T-helper 2 cell (primary cell): ENCODE measurements at places on chromosomes 4 and X.

GRCh38 chrX:152537373-152537772 is 86.3 kb upstream of the GABRA3 start:
- no peak for DNase-seq

DNA sequence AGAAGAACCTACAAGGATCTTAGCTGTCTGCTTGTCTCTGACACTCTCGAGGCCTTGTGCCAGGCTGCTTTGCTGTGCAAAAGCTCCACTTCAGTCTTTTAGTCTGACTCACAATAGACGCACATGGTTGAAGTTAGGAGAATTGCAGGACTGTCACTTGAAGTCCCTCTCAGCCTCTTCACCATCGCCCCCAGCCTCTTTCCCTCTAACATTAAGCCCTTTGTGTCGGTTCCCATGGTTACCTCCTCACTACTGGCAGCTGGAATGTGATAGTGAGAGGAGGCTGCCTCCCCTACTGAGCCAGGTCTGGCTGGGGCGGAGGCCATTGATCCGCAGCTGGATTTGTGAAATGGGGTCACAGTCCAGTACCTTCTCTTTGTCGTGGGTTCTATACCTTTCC is 201.8 kb downstream of the SOWAHB start:
- no peak for DNase-seq

- no peak for DNase-seq
Measured at GRCh38 chr4:169313732-169314131, 43.0 kb upstream of the SH3RF1 start.

GRCh38 chr4:37594099-37594498 is 92.1 kb downstream of the RELL1 start:
- DNase-seq = no peak

DNA sequence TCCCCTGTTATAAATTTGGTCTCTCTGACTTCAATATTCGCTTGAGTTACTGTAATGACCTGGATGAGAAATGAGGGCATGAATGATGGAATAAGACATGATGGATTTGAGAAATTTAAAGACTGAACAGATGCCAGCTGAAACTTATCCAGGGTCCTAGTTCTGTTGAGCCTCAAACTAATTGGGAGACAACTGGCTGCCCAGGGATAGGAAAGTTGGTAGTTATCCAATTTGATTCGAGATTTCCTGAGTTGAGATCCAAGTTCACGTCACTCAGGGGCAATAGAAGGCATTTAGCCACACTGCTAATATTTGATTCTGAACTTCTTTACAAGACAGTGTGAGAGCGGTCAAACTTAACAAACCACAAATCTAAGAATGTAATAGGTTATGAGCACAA is 159.0 kb upstream of the CXCL13 start:
- no peak for DNase-seq

DNA sequence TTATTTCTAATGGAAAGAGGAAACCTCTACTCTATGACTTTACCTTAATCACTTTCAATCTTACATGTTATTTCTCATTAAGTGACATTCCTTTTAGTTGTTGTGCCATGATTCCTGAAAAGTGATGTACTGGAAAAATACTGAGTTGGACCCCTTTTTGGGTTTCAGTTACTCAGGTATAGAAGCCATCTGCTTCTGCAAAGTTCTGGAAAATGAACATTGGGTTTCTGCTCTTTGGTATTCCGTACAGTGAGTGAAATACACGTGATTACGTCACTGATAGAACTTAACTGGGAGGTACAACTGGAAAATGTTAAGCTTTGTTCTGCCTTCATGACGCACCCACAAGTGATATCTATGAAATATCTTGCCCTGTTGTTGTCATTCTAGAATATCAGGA is 114.7 kb downstream of the MID1 start:
- DNase-seq = no peak

DNA sequence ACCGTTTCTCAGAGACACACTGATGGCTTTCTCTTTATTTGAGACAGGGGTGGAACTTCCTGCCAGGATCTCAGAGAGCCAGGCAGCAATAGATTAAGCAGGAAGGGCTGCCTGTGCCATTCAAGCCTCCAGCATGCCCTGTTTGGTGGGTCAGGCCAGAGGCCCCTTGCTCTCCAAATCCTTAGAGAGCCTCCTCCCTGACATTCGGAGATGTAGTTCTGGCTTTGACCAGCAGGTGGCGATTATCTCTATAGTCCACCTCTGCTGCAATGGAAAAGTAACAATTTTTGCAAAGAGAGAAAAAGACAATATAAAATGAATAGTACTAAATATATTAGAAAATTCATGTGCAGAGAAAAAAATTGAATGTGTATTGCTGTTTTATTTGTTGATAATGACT is 93.9 kb downstream of the NXF2B start:
- DNase-seq = peak; percentile 44

DNA sequence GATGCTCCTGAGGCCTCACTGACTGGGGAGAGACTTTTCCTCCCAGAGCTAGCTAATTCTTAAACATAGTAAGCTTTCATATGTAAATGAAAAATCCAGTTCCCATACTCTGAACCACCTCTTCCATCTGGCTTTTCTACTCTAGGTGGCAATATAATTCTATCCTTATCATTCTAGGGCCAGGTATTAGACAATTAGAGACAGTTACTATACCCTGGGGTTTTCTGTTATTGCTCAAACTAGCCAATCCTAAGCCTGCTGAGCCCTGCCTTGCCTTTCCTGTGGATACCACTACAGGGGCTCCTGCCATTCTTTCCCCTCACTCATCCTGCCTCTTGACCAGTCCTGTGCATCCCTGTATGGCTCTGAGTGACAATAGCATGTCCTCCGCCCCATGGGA is 552.0 kb downstream of the STIM2 start:
- DNase-seq = no peak

DNA sequence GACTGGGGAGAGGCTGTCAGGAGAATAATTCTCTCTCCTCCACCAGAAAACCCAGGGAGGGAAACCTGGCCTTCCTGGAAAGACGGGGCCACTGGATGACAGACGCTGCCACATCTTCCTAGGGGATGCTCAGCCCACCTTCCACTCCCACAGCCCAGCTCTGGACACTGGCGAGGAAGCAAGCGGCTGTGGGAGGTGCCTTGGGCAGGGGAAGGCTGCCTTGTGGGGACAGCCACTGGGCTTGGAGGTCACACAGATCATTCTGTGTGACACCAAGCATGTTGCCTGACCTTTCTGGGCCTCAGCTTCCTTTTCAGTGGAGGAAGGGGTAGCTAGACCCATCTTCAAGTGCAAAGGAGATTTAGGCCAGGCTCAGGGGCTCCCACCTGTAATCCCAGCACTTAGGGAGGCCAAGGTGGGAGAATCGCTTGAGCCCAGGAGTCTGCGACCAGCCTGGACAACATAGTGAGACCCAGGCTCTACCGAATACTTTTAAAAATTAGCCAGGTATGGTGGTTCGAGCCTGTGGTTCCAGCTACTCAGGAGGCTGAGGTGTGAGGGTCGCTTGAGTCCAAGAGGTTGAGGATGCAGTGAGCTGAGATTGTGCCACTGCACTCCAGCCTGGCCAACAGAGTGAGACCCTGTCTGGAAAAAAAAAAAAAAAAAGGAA is 9.8 kb upstream of the MSX1 start:
- no peak for DNase-seq

DNA sequence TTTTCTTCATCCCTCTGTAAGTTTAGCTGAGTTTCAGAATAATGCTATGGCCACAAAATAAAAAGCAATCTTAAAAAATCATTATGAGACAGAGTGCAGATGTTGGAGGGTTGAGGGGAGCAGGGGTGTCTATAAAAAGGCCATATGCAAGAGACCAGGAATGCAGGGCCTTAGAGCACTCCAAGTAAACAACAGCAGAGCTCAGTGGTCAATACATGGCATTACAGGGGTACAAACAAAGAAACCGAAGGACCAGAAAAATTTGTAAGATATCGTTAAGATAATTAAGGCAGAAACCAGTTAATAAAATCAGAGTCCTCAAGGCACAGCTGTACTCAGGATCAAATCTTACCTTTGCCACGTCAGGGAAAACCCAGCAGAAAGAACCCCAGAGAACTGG is 28.4 kb upstream of the NDST3 start:
- no peak for DNase-seq

DNA sequence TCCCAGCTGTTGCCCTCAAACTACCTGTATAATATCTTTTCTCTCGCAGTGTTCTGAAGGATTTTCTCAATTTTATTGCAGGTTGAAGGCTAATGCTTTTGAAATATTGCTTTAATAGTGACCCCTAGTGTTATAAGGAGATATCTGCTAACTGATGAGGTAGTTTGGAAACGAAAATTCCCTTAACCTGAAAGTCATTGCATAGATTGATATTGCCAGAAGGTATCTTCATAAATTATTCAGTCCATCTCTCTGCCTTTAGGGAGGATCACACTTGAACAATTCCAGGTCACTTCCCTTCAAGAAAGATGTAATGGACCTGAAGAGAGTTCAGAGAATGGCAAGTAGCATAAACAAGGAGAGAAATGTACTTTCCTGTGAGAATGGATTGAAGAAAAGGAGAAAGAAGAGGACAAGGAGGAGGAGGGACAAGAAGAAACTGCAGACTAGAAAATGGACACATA is 44.1 kb downstream of the TIGD4 start:
- DNase-seq = no peak

GRCh38 chr4:165345666-165346417 is 18.4 kb downstream of the MSMO1 start:
- no peak for DNase-seq

GRCh38 chr4:175671491-175671934 is 140.6 kb downstream of the GPM6A start:
- DNase-seq = no peak

DNA sequence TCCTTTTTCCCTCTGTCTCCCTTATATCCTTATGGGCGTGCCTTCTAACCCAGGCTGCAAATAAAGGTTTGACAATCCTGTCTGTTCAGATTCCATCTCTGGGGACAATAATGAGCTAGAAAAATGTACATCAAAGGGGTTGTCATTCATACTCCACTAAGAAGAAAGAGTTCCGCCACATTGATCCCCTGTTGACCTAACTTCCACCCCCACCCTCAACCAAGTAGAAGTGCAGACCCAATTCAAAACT is 541 bp upstream of the GABRA3 start:
- no peak for DNase-seq

DNA sequence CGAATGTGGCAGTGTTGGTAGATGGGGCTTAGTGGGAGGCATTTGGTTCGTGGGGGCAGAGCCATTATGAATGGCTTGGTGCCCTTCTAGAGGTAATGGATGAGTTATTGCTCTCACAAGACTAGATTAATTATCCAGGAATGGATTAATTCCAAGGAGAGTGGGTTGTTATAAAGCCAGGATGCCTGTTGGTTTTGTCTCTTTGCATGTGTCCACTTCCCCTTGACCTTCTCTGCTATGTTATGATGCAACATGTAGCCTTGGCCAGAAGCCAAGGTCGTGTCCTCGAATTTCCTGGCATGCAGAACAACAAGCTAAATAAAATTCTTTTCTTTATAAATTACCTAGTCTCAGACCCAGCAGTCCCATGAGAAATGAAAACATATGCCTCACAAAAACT is 111.2 kb upstream of the PLS3 start:
- DNase-seq = no peak
